Right cardiac atrium (tissue), 5 donors: ENCODE measurements at places on chromosomes 5 and 9. TPM values are rescaled to one million over a fixed set of nuclear protein-coding genes. Genes with fewer than 3 reads are reported as not detected.

The ENTPD2 gene
- polyA plus RNA-seq = 2.1 TPM

The COL27A1 gene
- 10.3 TPM for polyA plus RNA-seq

The PHF24 gene
- polyA plus RNA-seq = 0.07 TPM

The SPINK4 gene
- not detected for polyA plus RNA-seq

The CDC20B gene
- polyA plus RNA-seq = not detected

The FAXDC2 gene
- polyA plus RNA-seq = 23.0 TPM

The RASEF gene
- 0.02 TPM for polyA plus RNA-seq

The EGFLAM gene
- polyA plus RNA-seq = 3.9 TPM

DNA sequence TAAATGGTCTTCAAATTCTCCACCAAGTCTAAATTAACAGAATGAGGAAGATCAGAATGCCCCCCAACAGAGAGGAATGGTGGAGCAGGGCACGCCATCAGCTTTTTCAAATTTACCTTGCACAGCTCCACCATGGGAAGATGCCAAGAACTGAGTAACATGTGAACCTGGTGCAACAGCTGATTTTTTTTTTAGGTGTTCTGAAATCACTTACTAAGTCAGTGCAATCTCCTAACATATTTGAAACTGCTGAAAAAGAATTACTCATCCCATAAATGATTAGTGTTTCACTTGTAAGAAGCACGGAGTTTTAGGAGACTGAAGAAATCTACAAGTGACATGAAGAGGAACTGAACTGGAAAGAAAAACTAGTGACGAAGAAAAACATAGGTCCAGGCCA lies 5.1 kb downstream of the TMEM245 start:
- DNase-seq = no peak

GRCh38 chr9:81595887-81596543 lies 93.3 kb downstream of the TLE1 start:
- DNase-seq = no peak

DNA sequence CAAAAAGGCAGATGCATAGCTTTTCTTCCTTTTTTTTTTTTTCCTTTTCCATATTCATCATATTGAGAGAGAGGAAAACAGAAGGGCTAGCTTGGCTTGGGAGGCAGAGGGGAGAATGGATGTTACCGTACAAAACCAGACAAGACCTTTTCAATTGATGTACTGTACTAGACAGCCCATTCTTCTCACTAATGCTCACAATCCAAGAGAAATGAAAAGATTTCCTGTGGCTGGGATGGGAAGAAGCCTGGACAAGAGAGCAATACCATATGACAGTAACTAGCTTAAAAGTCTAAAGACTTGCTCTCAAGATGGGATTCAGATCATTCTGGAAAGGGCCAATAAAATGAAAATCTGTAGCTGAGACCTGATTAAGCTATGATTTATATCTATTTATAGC lies 3.4 kb downstream of the CEMIP2 start:
- no peak for DNase-seq

DNA sequence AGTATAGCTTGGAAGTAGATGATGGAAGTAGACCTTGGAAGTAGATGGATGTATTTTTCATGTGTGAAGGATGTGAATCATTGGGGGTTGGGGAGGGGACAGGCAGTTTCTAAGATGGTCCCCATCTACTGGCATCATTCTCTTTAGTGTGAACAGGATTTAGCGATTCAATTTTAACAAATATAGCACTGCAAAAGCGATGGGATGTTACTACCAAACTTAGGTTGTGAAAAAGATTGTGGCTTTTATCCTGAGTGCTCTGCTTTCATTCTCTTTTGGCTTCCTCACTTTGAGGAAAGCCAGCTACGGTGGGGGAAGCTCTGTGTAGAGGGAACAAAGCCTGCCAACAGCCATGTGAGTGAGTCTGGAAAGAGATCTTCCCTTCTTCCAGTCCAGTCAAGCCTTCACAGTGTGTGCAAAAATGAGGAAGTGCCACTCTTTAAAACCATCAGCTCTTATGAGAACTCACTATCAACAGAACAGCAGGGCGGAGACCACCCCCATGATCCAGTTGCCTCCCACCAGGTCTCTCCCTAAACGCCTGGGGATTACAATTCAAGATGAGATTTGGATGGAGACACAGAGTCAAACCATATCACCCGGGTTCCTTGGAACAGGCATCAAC lies 441.4 kb downstream of the SH3GL2 start:
- no peak for DNase-seq

DNA sequence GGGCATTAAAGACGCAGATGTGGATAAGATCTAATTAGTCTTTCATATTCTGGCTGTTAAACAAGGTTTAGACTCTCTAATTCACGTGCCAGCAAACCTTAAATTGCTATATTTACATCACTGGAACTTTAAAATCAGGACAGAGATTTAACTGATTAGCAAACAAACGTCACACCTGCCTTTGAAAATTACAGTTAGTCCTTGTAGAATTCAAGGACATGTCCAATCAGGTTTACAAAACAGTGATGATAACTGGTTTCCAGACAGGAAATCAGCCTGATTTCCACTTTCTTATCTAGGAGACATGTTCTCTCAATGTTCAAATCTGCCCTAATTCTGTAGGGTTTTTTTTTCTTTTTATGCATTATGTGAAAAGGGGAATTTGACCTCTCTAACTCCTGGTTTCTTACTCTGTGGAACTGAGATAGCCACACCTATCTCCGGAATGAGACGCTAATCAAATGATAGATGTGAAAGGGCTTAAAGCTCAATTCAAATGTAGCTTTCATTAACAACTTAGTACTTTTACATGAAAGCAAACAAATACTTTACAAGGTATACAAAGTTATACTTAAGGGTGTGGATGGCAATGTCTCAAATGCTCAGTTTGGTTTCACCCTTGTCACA lies 26.5 kb downstream of the SPINK5 start:
- DNase-seq = no peak

DNA sequence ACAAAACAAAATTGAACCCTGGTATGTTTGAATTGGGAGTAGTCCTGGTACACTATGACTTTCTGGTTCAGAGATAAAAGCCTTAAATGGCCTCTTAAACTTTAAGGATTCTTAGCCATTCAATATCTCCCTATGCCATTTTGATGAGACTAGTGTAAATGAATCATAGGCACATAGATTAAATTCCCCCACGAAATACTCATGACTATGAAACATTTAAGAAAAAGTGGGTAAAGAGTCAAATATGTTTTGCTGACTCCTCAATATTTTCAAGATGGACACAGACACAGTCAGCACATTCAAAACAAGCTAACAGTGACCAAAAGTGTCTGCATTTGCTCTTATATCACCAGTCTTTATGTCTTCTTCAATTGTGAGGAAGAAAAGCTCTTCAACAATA lies 278.3 kb downstream of the PDE4D start:
- DNase-seq = no peak

DNA sequence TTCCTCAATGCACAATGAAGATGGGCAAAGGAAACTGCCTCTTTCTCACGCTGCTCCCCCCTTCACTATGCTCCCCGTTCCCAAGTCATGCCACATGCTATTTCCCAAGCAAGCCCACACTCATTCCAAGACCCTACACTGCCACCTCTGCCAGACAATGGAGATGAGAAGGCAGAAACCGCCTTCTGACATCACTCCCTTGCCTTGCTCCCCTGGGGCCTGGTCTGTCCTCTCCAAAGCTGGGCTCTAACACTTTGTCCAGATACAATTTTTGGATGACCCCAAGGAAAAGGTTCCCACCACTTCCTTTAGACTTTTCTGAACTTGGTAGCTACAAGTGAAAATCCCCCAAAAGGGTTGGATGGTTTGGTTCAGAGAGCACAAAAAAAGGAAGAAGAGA lies 7.2 kb upstream of the ADRA1B start:
- no peak for DNase-seq

- DNase-seq = no peak
Observed at GRCh38 chr9:97565262-97565661, 63.8 kb downstream of the TMOD1 start.

- no peak for DNase-seq
Observed at GRCh38 chr5:32827981-32828380, 116.9 kb downstream of the NPR3 start.

DNA sequence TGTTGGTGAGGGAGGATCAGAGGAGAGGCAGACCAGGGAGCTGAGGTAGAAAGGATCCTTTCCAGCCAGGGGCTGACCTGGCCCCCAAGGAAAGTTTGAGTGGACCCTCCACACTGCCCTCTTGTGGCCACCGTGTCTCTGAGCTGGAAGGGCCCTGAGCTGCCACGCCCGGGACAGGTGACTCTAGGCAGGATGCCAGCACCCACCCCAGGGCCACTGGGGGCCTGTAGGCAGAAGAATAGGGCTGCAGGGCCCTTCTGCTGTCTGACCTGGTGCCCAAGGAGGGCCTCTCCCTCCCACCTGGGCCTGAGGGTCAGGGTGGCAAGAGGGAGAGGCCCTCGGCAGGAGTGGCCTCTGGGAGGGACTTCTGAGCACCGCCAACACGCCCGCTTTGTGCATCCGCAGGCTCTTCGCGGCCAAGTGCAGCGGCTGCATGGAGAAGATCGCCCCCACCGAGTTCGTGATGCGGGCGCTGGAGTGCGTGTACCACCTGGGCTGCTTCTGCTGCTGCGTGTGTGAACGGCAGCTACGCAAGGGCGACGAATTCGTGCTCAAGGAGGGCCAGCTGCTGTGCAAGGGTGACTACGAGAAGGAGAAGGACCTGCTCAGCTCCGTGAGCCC lies 76.8 kb downstream of the LMX1B start:
- DNase-seq = peak; percentile 87

GRCh38 chr5:96994493-96994892 lies 58.6 kb downstream of the LNPEP start:
- no peak for DNase-seq

DNA sequence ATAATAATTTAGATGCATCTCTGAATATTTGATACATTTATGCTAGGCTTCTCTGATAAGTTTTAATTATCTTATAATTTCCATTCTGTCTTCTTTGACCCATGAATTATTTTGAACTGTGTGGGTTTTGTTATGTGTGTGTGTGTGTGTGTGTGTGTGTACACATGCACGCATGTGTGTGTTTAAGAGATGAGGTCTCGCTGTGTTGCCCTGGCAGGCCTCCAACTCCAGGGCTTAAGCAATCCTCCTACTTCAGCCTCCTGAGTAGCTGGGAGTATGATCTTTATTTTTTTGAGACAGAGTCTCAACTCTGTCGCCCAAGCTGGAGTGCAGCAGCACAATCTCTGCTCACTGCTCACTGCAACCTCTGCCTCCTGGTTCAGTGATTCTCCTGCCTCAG lies 75.4 kb downstream of the NDUFAF2 start:
- DNase-seq = peak; percentile 44

- peak; percentile 58 for DNase-seq
Observed at GRCh38 chr9:69391946-69392345, 66.9 kb downstream of the ENTREP1 start.

- no peak for DNase-seq
Observed at GRCh38 chr5:8943301-8943700, 602.6 kb downstream of the SEMA5A start.

DNA sequence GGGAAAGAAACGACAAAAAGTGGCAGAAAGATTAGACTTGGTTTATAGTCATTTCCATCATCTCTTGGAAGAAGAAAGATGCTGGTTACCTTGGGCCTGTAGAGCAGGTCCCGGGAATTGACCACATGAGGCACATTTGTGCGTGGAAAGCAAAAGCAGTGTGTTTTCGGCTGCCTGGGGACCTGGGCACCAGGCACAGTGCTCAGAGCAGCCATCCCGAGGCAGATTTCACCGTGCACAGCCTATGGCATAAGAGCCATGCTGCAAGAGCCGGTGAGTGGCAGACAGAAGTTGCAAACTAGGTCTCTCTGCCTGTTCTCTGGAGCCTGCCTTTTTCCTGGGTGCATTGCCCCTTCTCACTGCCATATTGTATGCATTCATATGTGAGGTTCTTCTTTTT lies 77.0 kb downstream of the ICE1 start:
- DNase-seq = no peak

- DNase-seq = no peak
Observed at GRCh38 chr5:15585841-15586591, 86.0 kb downstream of the FBXL7 start.

GRCh38 chr9:108392877-108393276 lies 462.9 kb downstream of the ACTL7B start:
- no peak for DNase-seq

GRCh38 chr9:136518623-136519022 lies 27.2 kb downstream of the NOTCH1 start:
- DNase-seq = no peak

DNA sequence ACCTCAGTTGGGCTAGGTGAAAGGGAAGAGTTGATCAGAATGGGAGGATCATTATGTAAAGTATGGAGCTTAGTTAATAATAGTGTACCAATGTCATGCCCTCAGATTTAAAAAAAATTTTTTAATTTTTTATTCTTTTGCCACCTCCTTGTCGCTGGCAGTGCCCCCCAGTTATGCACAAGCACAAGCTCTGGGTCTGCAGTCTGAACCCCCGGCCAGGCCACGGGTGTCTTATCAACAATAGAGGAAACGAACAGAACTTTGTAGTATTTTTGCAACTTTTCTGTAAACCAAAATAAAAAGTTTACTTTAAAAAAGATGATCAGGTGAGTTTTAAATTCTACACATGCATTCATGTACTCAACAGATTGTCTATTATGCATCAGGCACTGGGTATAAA lies 1.4 kb upstream of the GM2A start:
- no peak for DNase-seq

GRCh38 chr9:93827545-93828330 lies 127.4 kb downstream of the BARX1 start:
- peak; percentile 38 for DNase-seq
